ENCODE measurements at places on chromosomes 3 and 15.

GRCh38 chr3:188780193-188781147, 391.3 kb upstream of the TPRG1 start:
- no peak for DNase-seq

- no peak for DNase-seq
These were observed 11.0 kb upstream of the CAMKV start for GRCh38 chr3:49880581-49881315.

GRCh38 chr3:130892759-130893375, 1.0 kb upstream of the ATP2C1 start:
- DNase-seq: peak; percentile 26

DNA sequence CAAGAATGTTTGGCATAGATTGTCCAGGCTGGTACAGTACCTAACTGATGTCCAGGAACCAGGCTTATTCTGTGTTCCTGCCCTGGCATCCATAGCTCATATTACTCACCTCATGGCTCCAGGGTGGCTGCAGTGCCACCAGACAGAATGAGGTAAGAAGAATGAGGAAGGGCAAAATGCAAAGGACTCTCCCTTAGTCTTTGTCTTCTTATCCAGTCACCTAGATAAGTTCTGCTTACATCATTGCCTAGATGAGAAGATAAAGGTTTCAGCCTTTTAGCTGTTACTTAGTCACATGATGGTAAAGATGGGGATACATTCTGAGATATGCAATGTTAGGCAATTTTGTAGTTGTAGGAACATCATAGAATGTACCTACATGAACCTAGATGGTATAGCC, 45.8 kb downstream of the CHP1 start:
- no peak for DNase-seq

- no peak for DNase-seq
These were observed 59.9 kb downstream of the MESD start for GRCh38 chr15:80929689-80930088.

DNA sequence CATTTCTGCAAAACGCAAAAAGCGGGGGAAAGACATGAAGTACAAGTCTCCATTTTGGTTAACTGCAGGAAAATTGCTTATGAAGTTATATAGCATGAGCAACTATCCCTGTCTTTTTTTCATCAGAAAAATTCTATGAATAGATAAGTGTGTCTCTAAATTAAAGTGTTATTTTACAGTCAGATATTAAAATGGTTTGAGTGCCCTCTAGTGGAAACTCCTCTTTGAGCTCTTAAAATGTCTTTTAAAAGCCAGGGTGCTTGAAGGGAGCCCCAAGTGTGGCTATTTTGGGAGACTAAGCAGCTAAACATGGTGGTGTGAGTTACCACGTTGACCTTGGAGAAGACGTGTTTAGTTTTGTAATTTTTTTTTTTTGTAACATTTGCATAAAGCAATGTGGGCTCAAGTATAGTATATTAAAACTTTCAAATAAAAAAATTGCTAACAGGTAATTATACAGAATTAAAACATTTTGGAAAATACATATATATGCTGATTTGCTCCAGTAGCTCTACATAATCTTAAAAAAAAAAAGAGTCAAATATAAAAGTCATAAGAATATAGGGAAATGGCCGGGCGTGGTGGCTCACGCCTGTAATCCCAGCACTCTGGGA, 77.2 kb downstream of the PPP2R3A start:
- DNase-seq: no peak

DNA sequence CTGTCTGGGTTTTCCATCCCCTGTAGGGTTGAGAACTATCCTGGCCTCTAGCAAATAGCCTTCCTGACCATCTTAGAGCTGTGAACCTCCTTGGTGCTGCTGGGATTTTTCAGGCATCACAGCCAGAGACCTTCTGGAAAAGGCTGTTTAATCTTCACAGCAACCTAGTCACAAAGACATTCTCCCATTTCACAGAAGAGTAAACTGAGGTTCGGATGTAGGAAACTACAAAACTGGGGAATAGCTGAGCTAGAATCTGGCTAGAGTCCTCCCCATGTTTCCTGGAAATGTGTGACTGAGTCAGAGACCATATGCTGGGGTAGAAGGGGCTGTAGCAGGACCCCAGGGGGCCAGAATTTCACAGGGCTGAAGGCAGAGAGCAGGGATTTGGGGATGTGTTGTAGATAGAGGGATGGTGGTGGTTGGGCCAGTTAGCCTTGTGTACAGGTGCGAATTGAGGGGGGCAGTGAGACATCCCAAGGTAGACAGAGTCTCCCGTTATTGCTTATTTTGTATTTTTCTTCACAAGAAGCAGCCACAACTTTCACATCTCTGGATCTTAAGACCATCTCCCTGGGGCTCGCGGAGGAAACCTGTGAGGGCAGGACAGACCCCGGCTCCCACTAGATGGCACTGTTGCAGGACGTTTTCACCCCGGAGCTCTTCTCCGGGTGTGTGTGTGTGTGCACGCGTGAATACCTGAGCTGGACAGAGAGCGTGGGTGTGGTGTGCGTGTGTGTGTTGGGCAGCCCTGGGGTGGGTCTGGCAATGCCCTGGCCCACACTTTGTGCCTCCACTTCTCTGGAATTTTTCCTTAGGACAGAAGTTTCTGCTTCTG, 66.9 kb upstream of the PRR23C start:
- no peak for DNase-seq

DNA sequence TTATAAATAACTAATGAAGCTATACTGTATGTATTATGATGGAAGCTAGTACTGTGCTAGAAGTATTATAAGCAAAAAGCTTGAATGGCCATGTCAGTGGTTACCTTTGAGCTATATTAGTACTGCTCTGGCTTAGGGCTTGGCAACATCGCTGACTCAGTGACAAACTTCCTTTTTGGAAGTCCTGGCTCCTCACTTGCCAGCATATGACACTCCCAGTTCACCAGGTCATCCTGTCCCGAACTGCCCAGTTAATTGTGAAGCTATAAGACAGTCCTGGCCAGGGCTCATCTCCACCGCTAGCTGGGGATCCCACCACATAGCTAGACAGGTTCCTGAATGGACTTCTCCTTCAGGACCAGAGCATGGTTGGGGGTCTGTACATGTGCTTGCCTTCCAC, 31.9 kb downstream of the RAB8B start:
- DNase-seq: no peak

GRCh38 chr3:160968761-160969160, 136.4 kb downstream of the B3GALNT1 start:
- DNase-seq: no peak

All from activated CD4-positive, CD25-positive, alpha-beta regulatory T cell (primary cell).